ENCODE measurements at places on chromosomes 13 and 19. TPM values are rescaled to one million over a fixed set of nuclear protein-coding genes. Genes with fewer than 3 reads are reported as not detected.
A peak's percentile ranks its signal among the peaks of the same experiment; 100 is the strongest.

GRCh38 chr13:20160306-20161274, at the start of gene GJA3:
GJA3 (minus strand) TSS chr13:20161052; CDS start chr13:20143288, 17,764 bp downstream.
- DNase-seq = peak; percentile 29

DNA sequence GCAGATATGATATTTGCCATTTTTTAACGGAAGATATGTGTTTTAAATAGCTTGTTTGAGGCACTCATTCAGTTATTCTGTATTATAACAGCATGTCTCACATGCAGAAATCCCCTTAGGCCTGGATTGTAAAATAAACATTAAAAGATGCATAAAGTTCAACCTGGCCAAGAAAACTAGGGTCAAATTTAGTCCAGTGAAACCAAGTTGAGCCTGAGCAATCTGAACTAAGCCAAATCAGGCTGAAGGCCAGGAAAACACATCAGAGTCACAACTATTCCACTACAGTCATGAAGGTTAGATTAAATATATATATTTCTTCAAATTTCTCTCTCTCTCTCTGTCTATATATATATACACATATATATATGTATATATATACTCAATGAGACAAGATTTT, 504.8 kb downstream of the SLITRK1 start:
- no peak for DNase-seq

GRCh38 chr19:4583961-4584669, 24.6 kb upstream of the SEMA6B start:
- no peak for DNase-seq

DNA sequence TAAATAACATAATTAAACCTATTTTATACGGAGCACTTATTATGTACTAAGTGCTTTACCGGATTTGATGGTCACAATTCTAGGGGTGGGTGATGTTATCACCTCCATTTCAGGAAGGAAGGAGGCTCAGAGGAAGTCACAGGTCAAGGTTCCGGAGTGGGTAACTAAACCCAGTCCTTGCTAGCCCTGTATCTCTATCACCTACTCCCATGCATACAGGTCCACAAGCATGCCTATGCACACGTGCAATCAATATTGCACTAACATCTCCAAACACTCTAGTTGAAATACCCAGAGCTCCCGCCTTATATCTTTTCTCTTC, 17.8 kb upstream of the FOSB start:
- DNase-seq = no peak

DNA sequence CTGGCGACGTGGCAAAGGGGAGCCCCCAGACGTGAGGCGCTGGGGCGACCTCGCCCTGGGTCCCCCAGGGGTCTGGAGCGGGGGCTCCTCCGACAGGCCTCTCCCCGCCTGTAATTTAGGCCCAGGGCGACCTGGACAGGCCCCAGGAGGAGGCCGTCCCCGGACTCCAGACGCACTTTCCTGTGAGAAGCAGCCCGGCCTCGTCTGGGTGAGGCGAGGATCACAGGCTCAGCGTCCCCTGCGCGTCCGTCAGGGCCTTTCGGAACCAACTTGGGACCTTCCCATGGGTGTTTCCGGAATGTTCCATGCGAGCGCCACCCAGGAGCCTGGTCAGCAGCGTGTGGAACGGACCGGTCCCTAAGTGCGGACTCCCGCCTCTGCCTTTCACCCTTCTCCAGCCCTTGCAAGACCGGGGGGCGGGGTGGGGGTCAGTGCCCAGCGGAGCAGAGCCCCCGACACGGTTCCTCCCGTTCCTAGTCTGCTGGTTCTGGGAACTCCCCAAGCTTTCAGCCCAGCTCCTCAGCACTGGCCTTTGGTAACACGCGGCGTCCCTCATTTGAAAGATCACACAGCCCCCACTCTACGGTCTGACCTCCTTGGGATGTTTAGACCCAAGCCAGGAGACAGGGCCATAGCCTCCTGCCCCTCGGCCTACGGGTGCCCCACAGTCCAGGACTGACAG, 1.1 kb upstream of the GRTP1 start:
- no peak for DNase-seq

GRCh38 chr19:3465552-3465951, 14.8 kb downstream of the SMIM24 start:
- DNase-seq = no peak

DNA sequence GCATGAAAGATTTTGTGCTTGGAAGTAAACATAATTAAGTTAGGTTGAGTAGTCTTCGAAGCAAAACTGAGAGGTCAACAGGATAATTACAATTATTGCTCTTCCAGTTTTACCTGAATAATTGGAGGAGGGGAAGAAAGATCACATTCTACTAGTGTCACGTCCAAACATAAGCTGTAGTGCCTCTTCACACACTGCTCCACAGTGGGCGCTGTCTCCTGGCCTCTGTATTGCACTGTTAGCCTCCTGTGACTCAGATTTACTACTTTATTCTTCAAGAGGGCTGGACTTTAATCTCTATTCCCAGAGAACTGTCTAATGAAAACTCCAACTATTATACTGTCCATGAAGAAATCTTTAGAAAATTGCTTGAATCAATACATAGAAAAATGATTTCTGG, 62.9 kb downstream of the TRPC4 start:
- no peak for DNase-seq

DNA sequence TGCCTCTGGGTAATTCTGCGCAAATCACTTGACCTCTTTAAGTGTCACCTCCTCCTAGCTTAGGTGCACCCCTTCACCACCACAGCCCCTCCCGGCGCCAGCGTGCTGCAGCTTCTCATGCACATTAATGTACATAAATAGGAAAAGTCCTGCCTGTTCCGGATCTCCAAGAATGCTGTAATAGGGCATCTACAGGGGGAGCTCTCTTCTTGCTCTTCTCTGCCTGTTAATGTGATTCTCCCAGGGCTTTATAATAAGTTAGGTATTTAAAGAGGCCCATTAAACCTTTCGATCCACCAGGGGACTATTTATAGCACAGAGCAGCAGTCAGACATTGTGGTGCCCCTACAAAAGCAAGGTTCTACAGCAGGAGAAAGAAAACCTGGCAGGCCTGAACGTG, 35.3 kb downstream of the SOX1 start:
- no peak for DNase-seq

GRCh38 chr19:480016-480855, 16.1 kb upstream of the MADCAM1 start:
- no peak for DNase-seq

DNA sequence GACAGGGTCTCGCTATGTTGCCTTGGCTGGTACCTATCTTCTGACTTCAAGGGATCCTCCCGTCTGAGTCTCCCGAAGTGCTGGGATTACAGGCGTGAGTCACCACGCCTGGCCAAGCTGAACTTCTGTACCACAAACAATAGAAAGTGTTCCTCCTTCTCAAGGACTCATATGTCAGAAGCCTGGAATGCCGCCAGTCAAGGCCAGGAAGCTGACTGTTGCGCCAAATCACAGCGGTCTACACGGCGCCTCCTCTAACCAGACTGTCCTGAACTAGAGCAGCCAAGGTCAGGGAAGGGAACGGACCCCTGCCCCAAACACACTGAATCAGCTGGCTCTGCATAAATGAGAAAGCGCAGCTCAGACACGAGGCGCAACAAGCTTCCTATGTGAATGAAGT, 14.6 kb downstream of the RAB20 start:
- DNase-seq = no peak

- DNase-seq = no peak
These were observed 30.4 kb downstream of the IRS2 start for GRCh38 chr13:109755997-109756396.

- no peak for DNase-seq
These were observed 16.1 kb downstream of the CKM start for GRCh38 chr19:45306518-45307027.

DNA sequence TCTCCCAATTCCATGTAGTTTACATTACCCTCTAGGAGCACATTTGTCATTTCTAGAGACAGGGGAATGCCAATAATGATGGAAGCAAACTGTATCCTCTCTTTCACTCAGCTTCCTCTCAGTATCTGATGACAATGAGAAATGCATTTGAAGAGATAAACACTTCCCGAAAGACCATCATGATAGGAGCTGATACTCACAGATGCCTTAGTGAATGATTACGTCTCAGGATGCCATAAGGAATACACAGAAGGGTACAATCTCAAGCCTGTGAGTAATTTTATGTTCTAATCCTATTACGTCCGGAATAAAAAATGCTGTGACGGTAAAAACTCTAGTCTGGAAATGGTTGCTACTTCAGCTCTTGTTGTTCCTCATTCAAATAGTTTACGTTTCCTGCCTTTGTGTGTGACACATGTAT, 663.8 kb upstream of the MIR17HG start:
- no peak for DNase-seq

- DNase-seq = no peak
These were observed 1.3 kb downstream of the GNA15 start for GRCh38 chr19:3137119-3137518.

- no peak for DNase-seq
These were observed 573 bp upstream of the ERCC5 start for GRCh38 chr13:102845289-102845629.

- DNase-seq = no peak
These were observed 39.5 kb upstream of the CNMD start for GRCh38 chr13:52779103-52779502.

DNA sequence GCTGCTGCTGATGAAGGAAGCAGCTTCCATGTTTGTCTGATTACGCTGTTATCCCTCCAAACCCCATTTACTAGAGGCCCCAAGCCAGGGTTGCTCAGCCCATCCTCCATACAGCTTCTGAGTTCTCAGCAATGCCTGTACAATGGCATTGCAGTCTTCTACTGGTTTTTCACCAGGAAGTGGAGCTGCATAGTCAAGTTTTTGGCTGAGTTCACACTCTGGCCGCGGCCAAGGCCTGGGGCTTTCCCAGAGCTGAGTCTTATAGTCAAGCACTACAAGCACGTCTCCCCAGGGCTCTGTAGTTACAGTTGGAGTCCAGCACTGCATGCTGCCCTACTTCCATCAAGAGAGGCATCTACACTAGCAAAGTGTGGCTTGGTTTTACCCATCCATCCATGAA, 182.5 kb downstream of the POU4F1 start:
- no peak for DNase-seq

GRCh38 chr19:45001087-45001739, at the start of gene RELB:
RELB (plus strand) TSS chr19:45001464; CDS start chr19:45001580, 116 bp downstream.
- DNase-seq = peak; percentile 92

DNA sequence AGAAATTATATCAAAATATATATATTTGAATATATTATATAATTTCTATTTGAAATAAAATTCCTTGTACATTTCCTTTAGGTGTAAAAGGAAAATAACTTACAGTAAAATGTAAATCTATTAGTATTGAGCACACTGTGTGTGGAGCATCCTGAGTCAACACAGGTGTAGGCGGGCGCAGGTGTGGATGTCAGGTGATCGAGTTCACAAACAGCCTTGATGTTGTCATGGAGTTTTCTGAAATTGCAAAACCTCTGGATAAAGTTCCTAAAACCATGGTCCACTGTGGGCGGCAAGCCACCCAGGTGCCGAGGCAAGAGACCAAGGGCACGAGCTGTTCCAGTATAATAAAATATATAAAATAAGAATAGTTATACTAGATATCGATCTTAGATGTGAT, 27.7 kb upstream of the MCF2L start:
- no peak for DNase-seq

DNA sequence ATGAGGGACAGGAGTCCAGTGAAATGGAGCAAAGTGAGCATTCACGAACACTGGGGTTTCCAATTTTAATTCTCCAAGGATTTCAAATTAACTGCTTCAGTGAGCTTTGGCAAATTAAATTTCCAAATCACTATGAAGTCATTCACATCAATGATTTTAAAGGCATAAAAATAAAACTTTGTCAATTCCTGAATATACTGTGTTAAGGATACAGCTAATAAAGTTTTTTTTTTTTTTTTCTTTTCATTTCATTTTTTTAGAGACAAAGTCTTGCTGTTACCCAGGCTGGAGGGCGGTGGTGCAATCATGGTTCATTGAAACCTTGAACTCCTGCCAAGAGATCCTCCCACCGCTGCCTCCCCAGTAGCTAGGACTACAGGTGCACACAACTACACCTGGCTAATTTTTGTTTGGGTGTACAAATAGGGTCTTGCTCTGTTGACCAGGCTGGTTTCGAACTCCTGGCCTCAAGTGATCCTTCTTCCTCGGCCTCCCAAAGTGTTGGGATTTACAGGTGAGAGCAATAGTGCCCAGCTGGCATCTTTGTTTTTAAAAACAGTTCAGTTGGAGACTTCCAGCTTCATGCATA, 21.9 kb downstream of the RBM26 start:
- no peak for DNase-seq

DNA sequence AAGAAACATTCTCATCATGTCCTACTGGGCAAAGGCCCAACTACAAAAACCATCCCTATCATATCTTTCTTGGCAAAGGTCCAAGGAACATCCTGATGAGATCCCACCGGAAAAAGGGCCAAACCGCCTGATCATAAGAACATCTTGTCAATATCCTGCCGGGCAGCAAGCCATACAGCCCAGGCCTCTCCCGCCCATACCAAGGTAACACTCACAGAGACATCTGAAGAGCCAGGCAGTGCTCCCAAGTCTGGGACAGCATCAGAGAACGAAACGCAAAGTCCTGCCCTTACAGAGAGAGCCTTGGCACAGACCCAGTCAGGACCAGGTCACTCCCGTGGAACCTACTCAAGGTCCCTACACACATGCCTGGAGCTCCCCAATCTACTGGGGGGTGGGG, 18.5 kb upstream of the ZNF331 start:
- DNase-seq = no peak

DNA sequence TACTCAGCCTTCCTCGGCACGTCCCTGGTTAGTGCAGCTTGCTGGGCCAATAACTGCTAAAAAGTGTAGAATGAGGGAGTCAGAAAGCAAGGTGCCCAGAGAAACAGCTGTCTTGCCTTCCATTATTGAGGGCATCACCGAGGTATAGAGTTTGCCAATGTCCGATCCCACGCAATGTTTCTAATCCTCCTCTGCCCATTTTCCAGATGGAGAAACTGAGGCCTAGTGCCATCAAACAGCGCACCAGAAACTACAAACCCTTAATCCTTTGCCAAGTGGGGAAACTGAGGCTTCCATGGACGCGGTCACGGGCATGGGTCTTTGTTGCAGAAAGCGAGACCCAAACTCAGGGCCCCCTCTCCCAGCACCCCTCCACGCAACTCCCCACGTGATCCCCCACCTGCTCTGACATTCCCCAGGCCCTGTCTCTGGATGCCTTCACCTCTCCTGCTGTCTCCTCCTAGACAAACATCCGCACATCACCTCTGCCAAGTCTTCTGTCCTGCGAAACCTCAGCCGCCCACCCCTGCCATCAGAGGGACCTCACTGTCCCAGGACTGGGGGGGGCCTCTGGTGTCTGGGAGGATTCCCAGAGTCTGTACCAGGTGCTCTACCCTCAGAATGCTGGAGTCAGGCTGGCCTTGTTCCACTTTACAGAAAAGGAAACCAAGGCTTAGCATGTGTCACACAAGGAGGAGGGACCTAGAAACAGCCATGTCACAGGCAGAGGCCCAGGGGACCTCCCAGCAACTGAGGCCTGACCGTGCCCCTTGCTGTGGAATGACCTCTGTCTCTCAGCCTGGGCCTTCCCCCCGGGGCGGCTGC, 930 bp upstream of the PDE4C start:
- DNase-seq = no peak

- no peak for DNase-seq
These were observed 59.4 kb upstream of the POSTN start for GRCh38 chr13:37657956-37658355.

Gene KASH5
- total RNA-seq = not detected

Gene MFSD12
- 81.2 TPM for total RNA-seq

Gene IFNL1
- not detected for total RNA-seq

Gene SERP2
- total RNA-seq = 0.65 TPM

Gene TJP3
- total RNA-seq = 23.1 TPM

Gene ZNF573
- total RNA-seq = 18.6 TPM

Gene EPSTI1
- 15.3 TPM for total RNA-seq

Gene ERVV-1
- not detected for total RNA-seq

Gene COL5A3
- 0.13 TPM for total RNA-seq

Gene PCDH17
- 0.19 TPM for total RNA-seq

Data from T-cell (primary cell).